ENCODE measurements at places on chromosomes 1 and 21.
A peak's percentile ranks its signal among the peaks of the same experiment; 100 is the strongest.

GRCh38 chr21:28253338-28253737 lies 739.3 kb downstream of the LTN1 start:
- DNase-seq, result no peak

DNA sequence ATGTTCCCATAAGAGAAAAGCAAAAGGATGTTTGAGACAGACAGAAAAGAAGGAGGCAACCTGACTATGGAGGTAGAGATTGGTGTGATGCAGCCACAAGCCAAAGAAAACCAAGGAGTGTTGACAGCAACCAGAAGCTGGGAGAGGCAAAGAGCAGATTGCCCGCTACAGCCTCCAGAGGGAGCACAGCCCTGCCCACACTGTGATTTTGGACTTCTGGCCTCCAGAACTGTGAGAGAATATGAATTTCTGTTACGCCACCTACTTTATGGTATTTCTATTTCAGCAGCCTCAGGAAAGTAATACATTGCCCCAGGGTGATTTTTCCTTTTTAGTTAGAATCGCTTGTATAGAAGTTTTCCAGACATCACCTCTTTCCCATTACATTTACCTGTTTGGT lies 28.4 kb downstream of the SLAMF6 start:
- peak; percentile 6 for DNase-seq

- peak; percentile 49 for DNase-seq
These were observed 2.8 kb downstream of the CERS2 start for GRCh38 chr1:150971583-150972416.

GRCh38 chr1:74771913-74772515 lies 39.1 kb downstream of the TYW3 start:
- DNase-seq, result no peak

DNA sequence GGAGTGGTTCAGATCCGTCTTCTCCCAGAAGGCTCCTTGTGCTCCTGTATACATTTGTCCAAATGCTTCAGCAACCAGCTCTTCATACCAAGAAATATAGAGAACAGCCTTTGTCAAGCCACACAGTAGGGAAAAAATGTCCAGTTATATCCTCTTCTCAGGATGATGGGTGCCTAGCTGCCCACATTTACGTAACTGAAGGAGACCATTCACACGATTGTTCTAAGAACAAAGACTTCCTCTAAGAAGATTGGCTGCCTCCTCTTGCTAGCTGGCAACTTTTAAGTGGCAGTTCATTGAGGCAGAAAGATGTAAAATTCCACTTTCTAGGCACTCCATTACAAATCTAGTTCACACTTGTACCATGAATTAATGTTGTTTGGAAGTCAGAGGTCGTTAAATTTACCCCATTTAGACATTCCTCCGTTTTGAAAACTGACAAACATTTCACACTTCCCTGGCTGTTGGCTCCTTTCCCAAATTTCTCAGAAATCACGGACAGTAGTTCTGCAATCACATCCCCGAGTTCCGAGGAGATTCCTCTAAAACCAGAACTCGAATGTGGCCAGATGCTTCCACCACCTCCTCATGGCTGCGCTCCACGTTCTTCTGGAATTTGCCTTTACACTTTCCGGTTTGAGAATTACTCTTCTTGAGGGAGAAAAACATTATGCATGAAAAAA lies 45.6 kb upstream of the CSF1 start:
- DNase-seq, result no peak

GRCh38 chr1:18645747-18646090 lies 15.1 kb downstream of the PAX7 start:
- DNase-seq, result no peak

- DNase-seq, result peak; percentile 59
These were observed 512 bp downstream of the PIAS3 start for GRCh38 chr1:145858238-145858900.

- DNase-seq, result no peak
These were observed 378.3 kb downstream of the PBX1 start for GRCh38 chr1:164937291-164937690.

GRCh38 chr1:218771931-218772330 lies 401.7 kb upstream of the LYPLAL1 start:
- no peak for DNase-seq

GRCh38 chr1:22533244-22533895 lies 29.9 kb upstream of the EPHA8 start:
- no peak for DNase-seq

DNA sequence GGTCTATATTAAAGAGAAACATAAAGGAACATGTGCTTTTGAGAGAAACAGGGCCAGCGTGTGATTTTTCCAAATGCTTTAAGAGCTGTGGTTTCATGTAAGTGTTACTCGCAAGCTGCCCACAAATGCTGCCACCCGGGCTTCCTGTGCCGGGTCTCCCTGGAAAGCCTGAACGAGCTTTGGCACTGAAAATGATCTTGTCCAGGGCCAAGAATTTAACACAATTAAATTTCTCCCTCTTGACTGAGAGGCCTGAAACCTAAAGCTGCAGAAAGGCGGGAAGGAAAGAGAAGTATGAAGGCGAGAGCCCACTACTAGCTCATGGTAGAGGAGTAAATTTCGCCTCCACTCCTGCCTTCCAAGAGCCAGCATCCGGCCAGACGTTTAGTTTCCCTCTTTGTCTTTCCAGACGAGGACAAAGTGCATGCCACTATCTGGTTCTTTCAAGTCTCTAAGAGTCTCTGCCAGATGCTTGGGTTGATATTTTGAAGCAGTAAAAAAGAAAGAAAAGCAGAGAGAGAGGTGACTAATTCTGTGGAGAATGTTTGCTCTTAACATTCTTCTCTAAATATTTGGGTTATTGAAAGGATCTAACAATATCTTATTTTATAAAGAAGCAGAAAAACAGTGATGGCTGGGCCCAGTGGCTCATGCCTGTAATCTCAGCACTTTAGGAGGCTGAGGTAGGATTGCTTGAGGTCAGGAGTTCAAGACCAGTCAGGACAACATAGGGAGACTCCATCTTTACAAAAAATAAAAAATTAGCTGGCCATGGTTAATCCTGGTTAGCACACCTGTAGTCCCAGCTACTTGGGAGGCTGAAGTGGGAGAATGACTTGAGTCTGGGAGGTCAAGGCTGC lies 100.0 kb upstream of the HNRNPU start:
- peak; percentile 26 for DNase-seq

DNA sequence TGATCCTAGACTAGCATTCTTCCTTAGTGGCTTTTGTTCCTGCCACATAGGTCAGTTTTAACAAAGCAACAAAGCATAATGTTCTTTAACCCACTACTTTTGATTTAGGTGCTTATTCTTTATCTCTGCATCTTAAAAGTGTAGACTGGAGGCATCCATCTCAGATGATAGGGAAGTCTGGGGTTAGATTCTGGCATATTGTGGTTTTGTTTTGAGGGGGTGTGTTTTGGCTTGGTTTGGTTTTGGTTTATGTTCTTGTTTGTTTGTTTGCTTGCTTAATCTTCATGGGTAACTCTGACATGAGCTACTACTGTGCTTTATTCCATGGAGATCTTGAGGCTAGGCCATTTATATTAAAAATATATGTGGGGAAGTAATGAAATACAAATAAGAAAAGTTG lies 40.3 kb upstream of the MYOCOS start:
- DNase-seq, result no peak

- peak; percentile 86 for DNase-seq
These were observed 948 bp downstream of the FBXO2 start for GRCh38 chr1:11653101-11653860.

DNA sequence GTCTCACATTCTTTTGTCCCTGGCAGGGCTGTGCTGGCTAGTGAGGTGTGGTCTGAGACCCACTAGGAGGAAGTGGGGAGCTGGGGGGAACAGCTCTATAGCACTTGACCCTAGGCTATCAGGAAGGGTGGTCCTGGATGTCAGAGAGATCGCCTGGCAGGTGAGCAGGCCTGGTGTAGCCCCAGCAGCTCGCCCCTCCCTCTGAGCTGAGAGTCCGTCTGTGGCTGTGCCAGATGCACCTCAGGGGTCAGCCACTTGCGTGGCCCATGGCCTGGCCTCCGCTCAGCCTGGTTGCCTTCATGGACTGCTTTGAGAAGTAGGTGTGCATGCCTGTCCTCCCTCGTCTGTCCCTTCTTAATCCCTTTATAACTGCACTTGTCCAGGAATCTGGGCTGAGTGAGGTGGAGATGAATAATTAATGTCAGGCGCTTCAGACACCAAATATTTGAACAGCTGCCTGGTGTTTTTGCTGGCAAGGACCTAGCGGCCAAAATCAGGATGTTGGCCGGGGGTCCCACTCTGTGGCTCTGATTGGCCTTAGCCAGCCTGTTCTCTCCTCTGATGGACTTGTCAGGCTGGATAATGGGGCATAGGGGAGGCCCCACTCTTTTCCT lies 30.5 kb downstream of the TMEM53 start:
- DNase-seq, result no peak

DNA sequence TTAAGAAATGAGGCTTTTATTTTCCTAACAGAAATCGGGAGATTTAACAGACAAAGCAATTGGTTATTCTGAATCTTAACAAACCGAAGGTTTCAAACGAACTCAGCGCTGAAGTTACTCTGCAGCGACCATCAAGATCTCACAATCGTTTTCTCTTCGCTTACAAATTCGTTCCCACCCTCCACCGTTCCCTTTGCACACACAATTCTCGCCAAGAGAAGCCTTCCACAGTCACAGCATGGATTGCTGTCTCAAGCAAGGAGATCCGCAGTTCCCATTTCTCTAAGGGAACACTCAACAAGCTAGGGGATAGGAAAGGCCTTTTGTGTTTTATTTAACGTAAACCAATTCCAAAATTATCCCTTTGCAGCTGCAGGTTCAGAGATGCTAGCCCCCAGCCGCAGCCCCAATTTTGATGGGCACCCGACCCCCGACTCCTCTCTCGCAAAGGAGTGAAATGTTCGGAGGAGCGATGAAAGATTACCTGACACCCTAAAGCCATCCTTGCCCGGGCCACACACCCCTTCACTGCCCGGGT lies 755 bp downstream of the FBXO42 start:
- DNase-seq, result no peak

- DNase-seq, result no peak
These were observed 19.4 kb downstream of the KRTAP10-1 start for GRCh38 chr21:44520326-44521300.

DNA sequence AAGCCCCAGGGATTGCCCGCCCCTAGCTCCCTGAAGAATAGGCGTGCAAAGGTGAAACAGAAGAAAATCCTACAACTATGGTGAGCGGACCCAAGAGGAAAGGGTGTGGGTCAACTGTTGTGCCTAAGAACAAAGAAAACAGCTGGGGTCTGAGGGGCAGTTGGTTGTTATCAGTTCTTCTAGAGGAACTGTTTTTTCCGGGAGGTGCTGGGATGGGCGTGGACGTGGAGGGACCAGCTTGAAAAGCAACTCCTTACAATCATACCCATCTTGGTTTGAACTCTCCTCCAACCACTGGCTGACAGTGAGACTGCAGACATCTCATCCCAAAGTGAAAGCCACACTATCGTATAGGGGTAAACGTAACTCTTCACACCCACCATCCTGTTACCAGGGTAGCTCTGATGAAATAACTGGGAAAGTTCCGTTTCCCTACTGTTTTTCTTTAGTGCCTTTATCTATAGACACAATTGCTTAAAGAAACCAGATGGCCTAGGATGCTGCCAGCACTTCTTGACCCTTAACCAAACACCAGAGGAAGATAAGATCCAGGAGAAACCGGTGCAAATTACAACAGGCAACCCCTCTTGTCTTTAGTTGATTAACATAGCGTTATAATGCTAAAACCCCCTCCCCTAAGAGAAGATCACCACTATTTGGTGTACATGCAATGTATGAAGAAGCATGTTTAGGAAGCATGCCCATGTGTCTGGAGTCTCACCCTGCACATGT lies 25.6 kb upstream of the FAM89A start:
- DNase-seq, result no peak

GRCh38 chr1:240424740-240425464 lies 187.1 kb downstream of the GREM2 start:
- DNase-seq, result no peak

GRCh38 chr1:109116286-109116685 lies 2.4 kb downstream of the ELAPOR1 start:
- DNase-seq, result no peak

- no peak for DNase-seq
These were observed 31.7 kb downstream of the TRIM11 start for GRCh38 chr1:228374711-228375577.
